Hepatocyte (in vitro differentiated cells): ENCODE measurements at places on chromosomes 6 and 20. TPM values are rescaled to one million over a fixed set of nuclear protein-coding genes. Genes with fewer than 3 reads are reported as not detected.
A peak's percentile ranks its signal among the peaks of the same experiment; 100 is the strongest.

DNA sequence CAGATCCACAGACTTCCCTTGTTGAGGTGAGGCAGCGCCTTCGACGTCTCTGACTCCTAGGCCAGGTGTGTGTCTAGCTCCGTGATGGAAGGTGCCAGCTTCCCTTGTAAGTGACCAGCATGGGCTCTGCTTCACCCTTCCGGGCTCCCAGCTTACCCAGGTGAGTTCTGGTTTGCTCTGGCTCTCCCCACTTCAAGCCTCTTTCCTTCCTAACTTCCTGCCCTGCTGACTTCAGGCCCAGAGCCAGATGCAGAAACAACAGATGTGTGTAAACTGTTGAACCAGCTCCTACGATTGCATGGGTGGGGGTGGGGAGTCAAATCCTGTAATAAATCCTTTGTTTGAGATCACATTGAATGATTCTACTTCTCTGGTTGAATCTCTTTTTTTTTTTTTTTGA lies 51.6 kb upstream of the BMP6 start:
- DNase-seq = no peak

DNA sequence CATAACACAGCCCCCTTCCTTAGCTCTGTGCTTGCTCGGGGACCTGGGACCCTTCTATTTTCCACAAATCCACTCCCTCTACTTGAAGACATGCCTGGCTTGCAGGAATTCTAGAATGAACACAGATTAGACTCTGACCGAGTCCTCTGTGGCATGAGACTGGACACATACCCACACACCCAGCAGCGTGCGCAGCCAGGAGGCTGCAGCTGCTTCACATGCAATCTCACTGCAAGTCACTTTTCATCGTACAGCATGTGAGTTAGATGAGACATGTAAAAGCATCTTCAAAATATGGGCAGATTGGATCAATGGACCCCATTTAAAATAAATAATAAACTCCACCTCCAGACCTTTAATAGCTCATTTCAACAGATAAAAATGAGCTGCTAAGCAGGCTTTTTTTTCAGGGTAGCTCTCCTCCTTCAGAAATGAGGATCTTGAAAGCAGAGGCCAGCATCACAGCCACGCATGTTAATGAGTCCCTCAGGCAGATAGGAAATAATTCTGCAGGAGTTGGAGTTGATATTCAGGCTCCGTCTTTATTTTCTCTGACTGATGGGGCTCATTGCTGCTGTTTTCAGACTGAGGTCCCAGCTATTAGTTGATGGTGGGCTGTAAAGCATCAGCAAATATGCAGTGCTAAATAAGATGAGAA lies 215.1 kb upstream of the GGTLC1 start:
- DNase-seq = no peak

DNA sequence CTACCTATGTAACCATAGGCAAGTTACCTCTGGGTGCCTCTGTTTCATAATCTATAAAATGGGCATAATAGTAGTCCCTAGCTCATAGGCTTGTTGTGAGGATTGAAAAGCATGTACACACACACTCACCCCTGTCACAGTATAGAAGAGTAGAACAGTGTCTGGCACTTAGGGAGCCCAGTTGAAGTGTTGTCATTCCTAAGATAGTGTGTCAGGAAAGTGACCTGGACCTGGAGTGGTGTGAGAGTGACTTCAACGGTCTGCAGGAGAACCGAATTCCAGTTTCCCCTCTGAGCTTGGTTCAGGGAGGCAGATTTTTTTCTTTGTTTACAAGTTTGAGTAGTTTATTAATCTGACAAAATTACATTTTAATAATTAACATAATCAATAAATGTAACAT lies 229.9 kb upstream of the MAP3K7 start:
- no peak for DNase-seq

The SLC24A3 gene
- 1.0 and 1.7 TPM in 2 replicates for total RNA-seq

DNA sequence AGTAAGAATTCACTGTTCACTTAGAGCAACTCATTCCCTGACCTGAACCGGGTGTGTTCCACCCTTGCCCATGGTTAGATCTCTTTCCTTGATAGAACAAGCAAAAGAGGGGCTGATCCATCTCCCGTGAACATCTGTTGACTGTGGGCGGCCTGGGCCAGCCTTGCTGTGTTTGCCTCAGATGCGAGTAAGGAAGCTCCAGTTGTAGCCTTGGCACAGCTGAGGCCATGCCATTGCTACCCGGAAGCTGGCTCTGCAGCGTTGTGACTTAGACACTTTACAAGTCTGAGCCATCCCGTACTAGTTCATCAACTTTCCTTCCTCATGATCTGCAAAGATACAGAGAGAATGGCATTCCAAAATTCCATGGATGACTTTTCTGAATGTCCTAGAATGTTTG lies 139.0 kb downstream of the MAP3K4 start:
- DNase-seq = no peak

GRCh38 chr6:2938004-2938631 lies 33.2 kb downstream of the SERPINB6 start:
- DNase-seq = no peak

The KIF25 gene
- 0.40 TPM in 1 of 2 replicates, not detected in the other for total RNA-seq

DNA sequence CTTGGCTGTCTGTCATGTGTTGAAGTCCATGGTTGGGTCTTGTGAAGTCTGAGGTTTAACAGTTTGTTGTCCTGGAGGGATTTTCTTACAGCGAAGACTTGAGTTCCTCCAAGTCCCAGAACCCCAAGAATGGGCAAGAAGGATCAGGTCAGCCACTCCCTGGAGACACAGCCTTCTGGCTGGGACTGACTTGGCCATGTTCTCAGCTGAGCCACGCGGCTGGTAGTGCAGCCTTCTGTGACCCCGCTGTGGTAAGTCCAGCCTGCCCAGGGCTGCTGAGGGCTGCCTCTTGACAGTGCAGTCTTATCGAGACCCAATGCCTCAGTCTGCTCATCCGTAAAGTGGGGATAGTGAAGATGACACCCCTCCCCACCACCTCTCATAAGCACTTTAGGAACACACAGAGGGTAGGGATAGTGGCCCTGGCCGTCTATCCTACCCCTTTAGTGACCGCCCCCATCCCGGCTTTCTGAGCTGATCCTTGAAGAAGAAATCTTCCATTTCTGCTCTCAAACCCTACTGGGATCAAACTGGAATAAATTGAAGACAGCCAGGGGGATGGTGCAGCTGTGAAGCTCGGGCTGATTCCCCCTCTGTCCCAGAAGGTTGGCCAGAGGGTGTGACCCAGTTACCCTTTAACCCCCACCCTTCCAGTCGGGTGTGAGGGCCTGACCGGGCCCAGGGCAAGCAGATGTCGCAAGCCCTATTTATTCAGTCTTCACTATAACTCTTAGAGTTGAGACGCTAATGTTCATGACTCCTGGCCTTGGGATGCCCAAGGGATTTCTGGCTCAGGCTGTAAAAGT lies 43.5 kb downstream of the SIRPA start:
- DNase-seq = no peak

The C6orf141 gene
- 1.7 and 2.9 TPM in 2 replicates for total RNA-seq

The TMX4 gene
- total RNA-seq = 25.7 and 27.5 TPM in 2 replicates

GRCh38 chr6:52546678-52547077 lies 30.2 kb downstream of the TRAM2 start:
- no peak for DNase-seq

- DNase-seq = no peak
Observed at GRCh38 chr6:119454714-119455113, 105.2 kb upstream of the MAN1A1 start.

The SAMD10 gene
- total RNA-seq = 1.1 and 1.6 TPM in 2 replicates

The BIRC7 gene
- total RNA-seq = 0.43 TPM in 1 of 2 replicates, not detected in the other

- no peak for DNase-seq
Observed at GRCh38 chr6:84798257-84798656, 33.9 kb upstream of the TBX18 start.

DNA sequence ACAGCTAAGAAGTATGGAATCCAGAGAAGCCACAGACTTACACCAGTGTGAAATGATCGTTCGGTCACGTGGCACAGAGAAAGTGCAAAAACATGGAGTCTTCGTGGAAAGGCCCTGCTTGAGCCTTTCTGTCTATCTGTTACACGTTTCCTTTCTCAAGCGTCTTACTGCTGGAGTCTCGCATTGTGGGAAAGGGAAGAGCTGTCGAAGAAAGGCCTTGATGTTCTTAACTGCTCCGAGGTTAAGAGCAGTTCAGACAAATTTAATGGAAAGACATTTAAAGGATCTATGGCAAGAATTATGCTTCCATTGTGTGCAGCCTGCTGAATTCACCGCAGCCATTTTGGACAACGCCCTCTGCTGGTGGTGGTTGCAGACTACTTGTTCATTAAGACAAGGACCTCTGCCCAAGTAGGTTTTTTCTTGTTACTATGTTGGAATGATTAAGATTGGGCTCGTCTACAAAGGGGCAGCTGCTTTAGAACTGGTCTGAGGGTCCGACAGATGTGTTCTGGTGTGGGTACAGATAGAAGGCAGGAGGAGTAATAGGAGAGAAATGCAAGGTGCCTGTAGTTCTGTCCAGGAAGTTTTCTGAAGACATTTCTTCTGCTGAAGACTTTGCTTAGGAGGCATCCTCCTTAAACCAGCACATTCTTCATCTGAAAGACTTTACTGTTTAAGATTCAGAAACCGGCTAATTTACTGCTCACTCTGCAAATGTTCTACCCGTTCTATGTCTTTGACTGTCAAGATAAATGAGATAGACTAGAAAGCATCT lies 24.7 kb upstream of the CCN6 start:
- peak; percentile 58 for DNase-seq

- DNase-seq = no peak
Observed at GRCh38 chr6:138787138-138787537, 8.7 kb upstream of the ECT2L start.

The KCNK5 gene
- 11.4 and 11.6 TPM in 2 replicates for total RNA-seq

GRCh38 chr20:10167594-10167993 lies 51.0 kb upstream of the SNAP25 start:
- no peak for DNase-seq

The FILIP1 gene
- total RNA-seq = 6.0 and 7.3 TPM in 2 replicates

DNA sequence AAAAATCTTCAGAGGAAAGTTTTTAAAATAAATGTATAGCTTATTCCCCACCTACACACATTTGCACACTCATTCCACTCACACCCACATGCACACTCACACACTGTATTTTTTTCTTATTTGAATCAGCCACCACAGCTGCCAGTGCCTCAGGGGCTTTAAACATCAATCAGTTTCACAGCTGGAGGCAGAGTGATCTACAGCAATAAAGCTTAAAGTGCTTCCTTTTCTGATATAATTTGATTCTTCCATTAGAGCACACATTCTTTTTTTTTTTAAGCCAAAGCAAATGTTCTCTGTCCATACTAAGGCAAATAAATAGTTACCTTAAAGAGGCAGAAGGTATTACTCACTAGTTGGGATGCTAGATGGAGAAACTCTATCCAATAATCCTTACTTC lies 498.8 kb upstream of the POU3F2 start:
- no peak for DNase-seq

DNA sequence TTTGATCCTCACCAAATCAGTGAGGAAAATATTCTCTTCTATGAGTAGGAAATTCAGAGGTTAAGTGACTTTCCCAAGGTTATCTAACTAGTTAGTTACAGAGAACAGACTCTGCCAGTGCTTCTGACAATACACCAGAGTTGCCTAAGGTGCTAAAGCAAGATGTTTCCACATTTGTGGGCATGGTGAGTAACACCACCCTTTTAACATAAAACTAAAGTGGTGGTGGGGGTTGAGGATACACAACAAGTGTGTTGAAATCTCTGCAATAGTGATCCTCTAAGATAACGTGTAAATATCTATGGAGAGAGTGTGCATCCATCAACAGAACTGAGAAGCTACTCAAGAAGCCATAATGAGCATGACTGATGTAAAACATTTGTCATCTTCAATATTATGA lies 11.7 kb downstream of the VNN2 start:
- no peak for DNase-seq

DNA sequence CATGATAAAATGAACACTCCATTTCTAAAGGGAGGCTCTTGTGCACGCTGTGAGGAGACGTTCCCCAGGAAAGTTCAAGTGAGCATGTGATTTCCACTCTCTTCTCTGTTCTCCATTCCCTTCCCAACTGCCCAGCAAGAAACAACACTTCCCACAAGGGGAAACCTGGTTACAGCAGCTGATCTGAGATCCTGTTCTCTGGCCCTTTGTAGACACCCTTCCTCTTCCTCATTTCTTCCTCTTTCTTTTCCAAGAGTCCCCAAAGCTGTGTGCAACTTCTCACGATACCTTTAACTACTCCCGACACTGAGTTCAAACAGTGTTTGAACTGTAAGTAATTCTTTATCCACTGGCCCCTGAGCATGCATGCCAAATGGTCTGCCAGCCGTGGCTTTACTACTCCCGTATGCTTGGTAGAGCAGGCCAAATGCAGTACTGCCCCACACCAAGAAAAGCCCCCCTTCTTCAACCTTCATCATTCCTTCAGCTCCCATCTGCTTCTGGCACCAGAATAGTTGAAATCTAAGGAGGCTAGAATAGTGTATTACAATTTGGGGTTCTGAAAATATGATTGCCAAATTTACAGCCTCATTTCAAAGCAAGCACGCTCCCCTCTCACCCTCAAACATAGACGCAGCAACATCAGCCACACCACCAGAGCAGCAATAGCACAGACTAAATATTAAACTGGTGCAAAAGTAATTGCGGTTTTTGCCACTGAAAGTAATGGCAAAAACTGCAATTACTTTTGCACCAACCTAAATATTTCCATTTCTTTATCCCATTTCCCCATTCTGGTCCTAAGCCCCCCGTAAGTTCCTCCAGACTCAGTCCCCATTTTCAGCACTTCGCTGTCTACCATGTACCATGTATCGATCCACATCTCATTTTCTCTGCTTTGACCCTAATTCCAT lies 4.3 kb downstream of the HLA-DMB start:
- no peak for DNase-seq

The LY6G6D gene
- total RNA-seq = 1.3 TPM in 1 of 2 replicates, not detected in the other

DNA sequence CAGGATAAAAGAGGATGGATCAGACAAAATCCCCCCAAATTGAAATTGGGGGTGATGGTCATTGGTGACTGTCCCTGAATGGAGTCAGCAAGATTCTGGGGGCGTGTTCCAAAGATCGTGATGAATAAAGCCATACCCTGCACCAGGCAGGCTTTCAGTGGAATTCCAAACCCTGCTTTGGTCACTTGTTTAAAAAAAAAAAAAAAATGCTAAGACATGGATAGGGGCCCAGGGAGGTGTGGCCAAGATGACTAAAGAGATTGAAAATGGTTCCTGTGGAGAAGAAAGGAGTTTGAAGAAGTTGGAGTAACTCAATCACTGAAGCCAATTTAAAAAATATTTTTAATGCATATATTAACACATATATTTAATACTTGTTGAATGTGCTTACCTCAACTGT lies 161.4 kb upstream of the KCNG1 start:
- DNase-seq = no peak
